ENCODE measurements at places on chromosomes 5 and 9.
A peak's percentile ranks its signal among the peaks of the same experiment; 100 is the strongest.

DNA sequence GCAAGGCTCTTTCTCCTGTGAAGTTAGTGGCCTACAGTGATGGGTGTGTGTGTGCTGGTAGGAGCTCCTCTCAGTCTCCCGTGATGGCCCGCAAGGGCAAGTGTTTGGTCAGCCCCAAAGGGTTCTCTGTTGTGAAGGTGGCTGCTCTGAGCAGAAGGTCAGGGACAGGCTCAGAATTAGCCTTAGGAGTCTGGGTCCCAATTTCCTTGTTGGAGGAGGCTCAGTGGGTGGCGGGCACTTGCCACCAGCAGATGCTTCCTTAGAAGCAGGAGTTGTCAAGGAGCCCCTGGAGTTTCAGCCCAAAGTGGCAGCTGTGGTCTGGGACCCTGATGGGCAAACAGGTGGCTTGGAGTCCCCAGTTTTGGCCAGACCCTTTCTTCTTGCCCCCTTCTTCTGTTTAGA is 154.4 kb downstream of the MACROH2A1 start:
- DNase-seq = no peak

DNA sequence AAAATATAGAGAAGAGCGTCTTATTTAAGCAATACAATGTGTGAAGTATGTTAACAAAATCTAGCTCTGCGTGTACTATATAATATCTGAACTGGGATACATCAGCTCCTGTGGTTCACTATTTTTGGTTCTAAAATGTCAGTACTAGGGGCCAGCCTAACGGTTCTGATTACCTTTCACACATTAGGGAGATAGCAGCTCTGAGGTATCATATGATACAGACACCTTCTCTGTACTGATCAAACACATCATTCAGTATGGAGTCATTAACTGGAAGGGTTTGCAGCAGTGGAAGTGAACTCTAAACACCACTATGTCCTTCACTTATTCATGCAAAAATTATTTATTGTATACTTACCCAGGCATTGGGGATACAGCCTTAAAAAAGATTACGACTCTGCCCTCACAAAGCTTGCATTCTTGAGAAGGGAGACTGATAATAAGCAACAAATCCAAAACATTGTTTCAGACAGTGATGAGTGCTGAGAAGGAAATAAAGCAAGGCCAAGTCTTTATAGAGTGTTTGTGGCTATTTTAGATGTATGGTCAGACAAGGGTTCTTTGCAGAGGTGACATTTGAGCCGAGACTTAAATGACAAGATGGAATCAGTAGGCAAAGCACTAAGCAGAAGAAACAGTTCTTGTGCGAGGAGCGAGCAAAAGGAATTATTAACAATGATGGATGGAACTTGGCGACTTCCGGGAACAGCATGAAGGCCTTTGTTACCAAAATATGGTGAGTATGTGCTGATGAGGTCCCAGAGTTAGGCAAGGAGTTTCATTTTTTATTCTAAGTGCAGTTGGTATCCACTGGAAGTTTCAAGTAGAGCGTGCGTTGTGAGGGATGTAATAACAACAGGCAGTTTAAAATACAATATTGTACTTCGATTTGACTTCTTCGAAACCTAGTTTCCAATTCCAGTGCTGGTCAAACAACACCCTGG is 1.8 kb upstream of the LNPEP start:
- DNase-seq = no peak

GRCh38 chr5:175821790-175822211 is 49.6 kb upstream of the CPLX2 start:
- DNase-seq = no peak

DNA sequence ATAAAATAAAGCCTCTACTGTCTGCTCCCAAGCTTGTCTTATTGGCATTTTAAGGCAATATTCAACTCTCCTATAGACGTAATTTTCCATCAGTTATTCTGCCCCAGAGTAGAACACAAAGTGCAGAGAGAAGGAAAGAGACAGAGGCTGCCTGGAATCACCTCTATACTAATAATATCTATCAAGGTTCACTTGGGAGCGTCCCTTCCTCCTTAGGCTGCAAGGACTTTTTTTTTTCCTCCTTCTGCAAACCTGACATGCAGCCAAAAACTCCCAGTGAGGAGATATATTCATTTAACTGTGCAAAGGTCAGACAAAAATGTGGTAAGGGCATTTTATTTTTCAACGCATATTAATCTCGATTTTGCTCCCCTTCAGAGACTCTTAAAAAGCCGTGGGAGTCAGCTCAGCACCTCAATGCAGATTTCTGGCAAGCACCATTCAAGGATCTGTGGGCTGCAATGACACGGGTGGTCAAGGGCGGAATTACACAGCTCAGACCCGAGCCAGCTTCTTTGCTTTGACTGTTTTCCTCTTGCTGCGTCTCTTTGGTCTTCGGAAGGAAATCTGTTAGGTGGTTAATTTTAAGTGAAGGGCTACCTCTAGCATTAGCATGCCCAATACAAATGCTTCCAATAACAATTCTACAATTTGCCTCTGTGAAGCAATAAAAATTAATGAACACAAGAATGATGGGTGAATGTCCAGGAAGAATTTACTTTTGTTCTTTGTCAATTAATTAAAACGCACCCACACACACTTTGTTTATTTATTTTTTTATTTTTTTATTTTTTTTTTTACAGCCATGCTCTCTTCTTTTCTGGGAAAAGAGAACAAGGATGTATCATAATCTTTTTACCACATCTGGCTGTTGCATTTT is 587.7 kb upstream of the GRAMD2B start:
- DNase-seq = no peak

GRCh38 chr5:56457887-56458812 is 225.0 kb upstream of the ANKRD55 start:
- no peak for DNase-seq

- no peak for DNase-seq
These were observed 117.4 kb downstream of the GCNT1 start for GRCh38 chr9:76576344-76576743.

DNA sequence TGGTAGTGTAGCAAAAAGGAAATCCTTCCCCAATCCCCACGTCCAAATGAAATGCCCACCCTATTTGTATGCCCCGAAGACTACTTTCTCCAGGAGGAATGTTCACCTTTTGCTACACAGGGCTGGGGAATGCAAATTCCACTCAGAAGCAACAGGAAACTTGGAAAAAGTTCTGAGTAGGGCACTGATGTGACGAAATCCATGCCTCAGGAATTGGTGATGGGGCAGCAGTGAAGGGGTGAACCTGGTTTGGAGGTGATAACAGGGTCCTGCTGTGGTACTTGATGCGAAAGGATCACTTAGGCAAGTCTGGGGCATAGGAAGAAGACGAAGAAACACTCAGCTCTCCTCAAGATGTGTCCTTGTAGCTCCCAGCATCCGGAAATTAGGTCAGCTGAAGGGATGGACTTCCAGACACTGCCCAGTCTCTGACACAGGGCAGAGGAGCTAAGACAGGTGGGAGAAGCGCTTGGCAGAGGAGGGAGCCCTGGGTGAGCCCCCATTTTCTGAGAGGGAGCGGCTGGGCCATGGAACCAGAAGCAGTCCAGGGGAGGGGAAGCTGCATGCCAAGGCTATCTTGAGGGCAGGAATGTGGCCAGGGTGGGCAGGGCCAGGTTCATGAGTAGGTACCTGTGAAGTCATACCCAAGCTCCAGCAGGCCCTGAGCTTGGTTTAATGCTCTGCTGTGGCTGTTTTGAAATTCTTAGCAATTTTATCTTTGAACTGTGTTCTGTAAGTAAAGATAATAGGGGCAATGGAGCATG is 22.2 kb upstream of the MVB12B start:
- no peak for DNase-seq

DNA sequence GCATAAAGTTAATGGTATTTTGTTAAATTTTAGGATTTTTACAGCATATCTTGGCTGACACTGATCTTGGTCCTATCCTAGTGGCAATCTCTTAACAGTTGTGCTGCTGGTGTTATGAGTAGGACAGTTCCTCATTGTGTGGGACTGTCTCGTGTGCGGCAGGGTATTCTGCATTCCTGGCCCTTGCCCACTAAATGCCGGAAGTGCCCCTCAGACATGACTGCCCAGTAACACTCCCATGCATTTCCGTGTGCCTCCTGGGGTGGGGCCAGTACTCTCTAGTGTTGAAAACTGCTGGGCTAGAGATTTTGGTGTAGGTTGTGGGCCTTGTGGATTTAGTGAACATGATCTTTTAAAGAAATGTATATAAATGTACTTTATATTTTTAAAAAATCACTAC is 227.1 kb upstream of the DMRT1 start:
- DNase-seq = no peak

GRCh38 chr5:79186455-79186854 is 49.5 kb upstream of the JMY start:
- no peak for DNase-seq

GRCh38 chr5:128406803-128407202 is 131.2 kb downstream of the FBN2 start:
- no peak for DNase-seq

DNA sequence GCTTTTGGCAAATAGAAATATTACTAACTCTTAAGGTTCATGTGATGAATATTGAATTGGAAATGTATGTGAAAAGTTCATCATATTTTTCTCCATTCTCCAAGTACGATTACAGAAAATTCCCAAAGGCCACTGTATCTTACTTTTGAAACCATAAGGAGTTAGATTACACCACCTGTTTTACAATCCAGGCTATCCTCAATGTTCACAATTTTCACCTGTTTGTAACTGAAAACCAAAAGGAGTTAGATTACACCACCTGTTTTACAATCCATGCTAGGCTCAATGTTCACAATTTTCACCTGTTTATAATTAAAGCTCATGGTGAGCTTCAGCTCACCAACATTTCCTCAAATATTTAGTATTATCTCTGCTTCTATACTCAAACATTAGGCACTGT is 188.0 kb downstream of the HCN1 start:
- no peak for DNase-seq

DNA sequence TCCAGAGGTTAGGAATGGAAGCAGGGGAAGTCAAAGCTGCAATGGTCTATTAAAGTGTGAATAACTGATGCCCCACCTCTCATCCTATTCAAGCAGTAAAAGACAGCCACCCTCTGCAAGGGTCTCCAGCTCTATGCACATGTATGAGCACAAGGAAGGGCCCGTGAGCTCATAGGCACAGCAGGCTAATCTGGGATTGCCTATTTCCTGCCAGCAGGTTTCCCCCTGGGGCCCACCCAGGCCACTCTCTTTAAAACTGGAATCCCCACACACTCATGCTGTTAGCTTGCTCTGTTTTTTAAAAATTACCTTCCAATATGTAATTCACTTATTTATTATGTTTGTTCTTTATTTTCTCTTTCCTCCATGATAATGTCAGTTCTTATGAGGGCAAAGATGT is 48.7 kb upstream of the ZNF366 start:
- no peak for DNase-seq

GRCh38 chr5:94407023-94407422 is 211.4 kb downstream of the KIAA0825 start:
- DNase-seq = no peak

DNA sequence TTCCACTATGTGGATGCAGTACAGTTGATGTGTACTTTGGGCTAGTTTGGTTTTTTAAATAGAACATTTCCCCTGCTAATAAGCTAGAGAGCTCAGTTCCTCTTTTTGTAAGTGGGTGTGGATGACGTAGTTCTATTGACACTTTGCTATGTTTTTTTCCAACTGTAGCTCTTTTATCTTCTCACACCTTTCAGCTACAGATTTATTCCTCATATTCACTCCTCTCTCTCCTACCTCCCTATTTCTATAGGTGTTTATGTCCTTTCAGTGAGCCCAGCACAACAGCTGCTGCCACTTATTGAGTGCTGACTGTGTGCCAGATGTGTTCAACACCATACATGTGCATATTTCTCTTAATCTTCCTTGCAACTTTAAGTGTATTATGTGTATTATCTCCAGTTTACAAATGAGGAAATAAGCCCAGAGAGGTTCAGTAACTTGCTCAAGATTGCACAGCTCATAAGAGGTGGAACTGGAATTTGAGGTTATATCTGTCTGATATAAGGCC is 215.7 kb downstream of the SEMA6A start:
- DNase-seq = no peak

- no peak for DNase-seq
These were observed 60.8 kb downstream of the PFDN1 start for GRCh38 chr5:140242099-140242498.

DNA sequence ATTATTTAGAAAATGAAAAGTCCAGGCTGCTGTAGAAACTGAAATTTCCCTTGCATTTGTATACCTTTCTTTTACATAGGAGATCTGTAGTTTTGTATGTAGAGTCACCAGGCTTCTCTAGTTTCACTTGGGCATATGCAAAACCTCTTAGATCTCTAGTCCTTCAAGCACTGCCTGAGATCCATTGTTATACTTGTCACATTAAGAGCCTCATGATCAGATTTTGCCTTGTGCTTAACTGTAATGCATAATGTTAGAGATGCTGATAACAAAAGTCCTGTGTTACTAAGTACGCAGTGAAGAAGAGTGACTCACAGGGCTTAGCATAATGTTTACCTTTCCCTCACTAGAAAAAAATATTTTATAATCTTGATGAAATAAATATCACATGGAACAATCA is 250.2 kb downstream of the CYLC2 start:
- no peak for DNase-seq

DNA sequence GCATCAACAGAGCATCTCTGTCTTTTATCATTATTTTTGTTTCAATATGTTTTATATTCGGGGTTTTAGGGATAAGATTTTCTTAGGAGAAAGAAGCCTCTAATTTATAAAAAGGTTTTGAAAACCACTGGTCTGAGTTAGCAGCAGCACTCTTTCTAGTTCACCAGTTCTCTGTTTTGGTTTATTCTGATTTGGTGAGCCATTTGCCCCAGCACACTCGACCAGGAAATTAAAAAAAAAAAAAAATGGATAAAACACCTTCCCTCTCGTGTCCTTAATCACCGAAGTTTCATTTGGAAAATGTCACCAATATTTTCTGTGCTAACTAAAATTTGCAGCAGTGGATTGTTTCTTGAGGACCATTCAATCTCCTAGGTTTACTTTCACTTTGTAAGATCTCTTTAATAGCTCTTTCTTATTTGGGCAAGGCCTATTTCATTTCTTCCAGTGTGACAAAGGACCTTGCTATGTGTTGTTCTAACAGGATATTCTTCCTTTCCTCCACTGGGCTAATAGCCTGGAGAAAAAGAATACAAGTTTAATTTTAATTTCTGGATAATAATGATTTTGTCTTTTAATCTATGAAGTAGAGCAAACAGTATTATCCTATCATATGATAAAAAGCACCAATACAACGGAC is 57.8 kb upstream of the ANXA1 start:
- no peak for DNase-seq

GRCh38 chr5:150285114-150285513 is 4.5 kb downstream of the CAMK2A start:
- no peak for DNase-seq

DNA sequence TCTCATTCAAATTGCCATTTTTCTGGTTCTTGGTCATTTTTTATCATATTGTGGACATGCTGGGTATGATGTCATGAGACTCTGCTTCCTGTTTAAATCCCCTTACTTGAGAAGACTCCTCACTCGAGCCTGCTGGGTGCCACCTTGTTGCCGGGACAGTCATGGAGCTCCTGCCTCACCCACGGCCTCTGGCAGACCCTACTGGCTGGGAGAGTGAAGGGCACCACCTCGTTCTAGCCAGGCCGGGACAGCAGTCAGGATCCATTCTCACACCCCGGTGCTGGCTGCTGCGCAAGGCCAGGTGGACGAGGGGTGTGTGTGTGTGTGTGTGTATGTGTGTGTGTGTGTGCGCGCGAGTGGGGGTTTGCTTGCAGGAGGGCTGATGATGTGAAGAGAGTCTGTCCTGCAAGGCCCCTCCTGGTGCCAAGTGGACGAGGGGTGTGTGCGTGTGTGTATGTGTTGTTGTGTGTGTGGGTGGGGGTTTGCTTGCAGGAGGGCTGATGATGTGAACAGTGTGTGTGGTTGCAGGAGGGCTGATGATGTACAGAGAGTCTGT is 4.4 kb downstream of the CEP72 start:
- peak; percentile 3 for DNase-seq

Measured in omental fat pad (tissue), 4 donors.